ENCODE measurements at places on chromosomes 3 and 15.

DNA sequence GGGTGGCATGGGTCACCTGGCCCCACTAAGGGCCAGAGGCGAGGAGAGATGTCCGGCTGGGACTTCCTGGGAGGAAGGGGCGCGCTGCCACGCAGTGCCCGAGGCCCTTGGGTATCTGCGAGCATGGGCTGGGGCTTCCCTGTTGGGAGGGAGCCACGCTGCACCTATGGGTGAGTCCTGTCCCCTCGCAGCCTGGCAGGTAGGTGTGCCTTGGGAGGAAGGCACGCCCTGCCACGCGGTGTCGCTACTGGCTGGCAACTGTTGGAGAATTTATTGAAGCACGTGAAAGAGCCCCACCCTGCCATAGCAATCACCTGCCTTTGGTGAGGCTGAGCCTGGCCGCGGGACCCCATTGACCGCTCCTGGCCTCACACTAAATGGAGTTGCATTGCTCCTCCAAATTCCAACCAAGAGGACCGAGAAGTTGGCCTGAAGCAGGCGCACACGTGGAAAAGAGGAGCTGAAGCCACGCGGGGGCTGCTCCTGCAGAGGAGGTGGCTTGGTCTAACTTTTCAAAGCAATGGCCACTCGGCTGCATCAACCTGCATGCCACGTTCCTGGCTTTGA is 134.2 kb downstream of the TJP1 start:
- DNase-seq = no peak

GRCh38 chr3:147426931-147427330 is 17.8 kb downstream of the ZIC1 start:
- no peak for DNase-seq

DNA sequence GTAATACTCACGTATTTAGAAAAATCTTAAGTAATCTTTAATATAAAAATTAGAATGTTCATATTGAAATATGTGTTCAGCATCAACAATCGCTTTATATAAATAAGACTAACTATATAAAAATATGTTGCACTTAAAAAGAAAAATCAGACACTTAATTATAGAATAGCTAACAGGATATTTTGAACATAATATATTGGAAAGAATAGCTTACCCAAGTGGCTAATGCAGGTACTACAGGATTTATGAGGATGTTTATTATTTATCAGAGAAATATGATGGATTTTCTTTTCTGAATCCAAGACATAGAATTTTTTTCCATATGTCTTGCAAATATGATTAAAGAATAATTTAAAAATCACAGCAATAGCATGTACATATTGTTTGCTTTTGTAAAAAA is 567.9 kb upstream of the GBE1 start:
- DNase-seq = no peak

DNA sequence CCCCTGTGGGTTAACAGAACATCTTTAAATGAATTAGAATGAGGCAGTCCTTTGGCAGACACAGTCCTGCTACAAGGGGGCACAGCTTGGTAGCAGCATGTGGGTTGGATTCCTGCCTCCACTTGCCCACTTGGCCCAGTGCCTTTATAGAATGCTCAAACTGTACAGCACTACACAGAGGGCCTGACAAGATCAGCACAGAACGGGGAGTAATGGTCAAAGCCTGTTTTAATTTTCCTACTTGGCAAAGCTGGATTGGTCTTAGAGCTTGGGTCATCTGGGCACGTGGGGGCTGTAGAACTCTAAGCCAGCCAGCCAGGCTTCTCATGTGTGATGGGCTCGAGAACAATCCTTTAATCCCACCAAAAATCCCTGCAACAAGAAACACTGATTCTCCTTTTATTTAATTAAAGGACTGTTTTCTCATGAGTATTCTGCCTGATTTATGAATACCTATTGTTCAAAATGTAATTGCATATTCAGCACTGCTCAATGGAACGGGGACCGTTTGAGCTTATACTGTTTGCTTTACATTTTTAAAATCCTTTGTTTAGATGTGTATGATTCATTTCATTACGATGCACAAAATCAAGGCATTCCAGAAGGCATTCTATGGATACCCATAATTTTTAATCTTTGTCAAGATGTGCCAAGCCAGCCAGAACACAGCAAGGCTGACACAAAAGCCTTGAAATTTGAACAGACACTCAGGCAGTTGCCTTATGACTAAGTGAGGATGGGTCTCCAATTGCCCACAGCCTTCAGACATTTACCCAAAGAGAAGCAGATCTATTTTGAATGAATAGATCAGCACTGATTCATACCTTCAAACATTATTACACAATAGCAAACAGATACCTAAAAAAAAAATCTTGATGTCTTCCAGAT is 249.3 kb upstream of the TGFBR2 start:
- DNase-seq = no peak

- DNase-seq = no peak
These were observed 42.0 kb downstream of the WWTR1 start for GRCh38 chr3:149615731-149616221.

- DNase-seq = no peak
These were observed 82.1 kb downstream of the LRRC28 start for GRCh38 chr15:99333413-99333812.

DNA sequence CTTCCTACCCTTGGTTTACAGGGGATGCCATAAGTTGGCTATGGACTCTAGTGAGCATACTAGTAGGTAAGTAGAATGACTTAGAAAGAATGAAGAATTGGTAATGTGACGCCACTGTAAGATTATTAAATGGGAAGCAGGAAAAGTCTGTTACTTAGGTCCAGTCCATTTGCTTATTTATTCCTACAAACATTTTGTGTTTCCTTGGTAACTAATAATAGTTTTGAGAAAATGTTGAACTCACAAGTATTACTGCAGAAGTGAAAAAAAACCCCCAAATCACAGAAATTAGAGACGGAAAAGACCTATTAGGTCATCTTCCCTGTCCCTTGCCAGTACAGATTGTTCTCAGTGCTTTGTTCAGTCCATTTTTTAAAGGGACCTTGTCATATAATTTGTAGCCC is 63.5 kb downstream of the CMSS1 start:
- DNase-seq = no peak

GRCh38 chr3:63192248-63192647 is 85.9 kb upstream of the SYNPR start:
- no peak for DNase-seq

DNA sequence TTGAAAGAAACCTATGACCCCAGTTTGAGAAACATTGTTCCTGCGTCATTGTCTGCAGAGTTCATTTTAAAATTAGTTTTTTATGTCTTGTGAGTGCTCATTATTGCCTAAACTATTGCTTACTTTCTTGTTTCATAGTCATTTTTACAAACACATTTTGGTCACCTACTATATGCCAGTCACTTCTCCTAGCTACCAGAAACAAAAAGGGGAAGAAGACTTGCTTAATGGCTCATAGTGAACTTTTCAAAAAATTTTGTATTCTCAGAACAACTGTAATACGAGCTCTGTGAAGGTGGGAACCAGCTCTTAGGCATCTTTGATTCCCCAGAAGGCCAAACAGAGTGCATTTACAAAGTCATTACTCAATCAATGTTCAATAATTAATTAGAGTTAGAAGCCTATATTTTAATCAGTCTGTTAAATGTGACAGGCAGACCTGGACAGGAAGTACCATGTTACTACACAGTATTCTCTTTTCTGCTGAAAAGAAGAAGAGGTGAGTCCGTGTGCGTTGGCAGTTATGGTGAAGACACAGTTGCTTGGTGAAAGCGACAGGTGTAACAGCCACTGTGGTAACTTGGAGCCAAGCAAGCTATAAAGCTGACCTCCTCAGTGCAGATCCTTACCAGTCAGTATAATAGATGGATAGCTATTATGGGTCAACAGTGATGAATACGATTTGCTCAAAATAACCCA is 46.6 kb downstream of the DPPA2 start:
- no peak for DNase-seq

DNA sequence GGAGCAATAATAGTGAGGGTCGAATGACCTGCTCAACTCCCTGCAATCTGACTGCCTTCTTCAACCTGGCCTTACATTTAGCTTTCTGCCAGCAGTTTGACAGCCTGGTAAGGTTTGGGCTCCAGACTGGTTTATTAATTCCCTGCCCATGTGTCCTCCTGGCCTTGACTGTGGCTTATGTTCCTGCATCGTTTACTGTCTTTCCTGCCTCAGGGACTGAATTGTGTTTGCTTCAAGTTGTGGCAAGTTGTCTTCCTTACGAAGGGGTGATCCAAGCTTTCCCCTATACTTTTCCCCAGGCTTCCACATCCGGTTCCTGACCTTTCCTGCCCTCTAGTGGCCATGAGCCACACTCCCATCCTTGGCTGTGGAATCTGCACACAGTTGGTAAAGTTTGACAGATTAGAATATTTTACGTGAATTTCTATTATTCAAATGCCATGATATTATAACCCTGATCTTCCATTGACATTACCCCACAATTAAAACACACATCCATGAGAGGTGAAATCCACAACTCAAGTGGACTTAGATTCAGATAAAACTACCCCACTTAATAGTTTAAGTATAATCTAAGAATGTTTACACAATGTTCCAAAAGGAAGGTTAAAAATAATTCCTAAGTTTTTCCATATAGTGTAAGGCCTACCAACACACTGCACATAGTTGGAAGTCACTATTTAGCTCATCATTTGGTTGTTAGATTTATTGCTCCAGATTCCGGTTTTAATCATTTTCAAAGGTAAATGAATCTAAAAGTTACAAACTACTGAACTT is 95.7 kb downstream of the NEDD4 start:
- DNase-seq = peak; percentile 39

DNA sequence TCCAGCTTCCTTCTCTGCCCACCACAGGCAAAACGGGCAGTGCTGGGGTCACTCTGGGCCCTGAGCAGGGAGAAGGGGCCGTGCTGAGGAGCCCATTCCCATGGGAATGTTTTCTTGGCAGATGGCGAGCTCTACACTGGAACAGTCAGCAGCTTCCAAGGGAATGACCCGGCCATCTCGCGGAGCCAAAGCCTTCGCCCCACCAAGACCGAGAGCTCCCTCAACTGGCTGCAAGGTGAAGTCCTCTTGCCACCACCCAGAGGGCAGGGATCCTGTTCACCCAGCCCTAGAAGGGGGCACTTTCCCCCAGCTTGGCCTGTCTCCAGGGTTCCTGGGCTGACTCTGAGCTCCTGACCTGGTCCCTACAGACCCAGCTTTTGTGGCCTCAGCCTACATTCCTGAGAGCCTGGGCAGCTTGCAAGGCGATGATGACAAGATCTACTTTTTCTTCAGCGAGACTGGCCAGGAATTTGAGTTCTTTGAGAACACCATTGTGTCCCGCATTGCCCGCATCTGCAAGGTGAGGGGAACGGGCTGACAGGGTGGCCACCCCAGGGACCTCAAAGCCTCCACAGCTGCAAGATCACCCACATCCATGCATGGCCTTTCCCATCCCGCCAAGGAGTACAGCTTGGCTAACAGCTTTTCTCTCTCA is 12.4 kb downstream of the CIB1 start:
- DNase-seq = peak; percentile 93

DNA sequence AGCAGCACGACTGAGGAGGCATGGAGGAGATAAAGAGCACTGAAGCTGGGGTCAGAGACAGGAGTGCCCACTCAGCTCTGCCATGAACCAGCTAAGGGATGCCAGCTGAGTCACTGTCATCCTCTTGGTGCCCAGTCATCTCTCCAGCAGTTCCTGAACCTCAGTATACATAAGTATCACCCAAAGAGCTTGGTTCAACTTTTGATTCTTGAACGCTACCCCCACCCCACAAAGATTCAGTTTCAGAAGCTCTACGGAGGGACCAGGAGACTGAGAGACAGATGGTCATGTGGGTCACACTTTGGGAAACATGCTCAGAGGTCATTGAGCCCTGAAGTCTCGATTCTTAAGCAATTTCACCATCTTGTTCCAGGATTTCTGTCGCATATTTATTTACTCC is 108.4 kb downstream of the ALDH1A2 start:
- DNase-seq = no peak

GRCh38 chr3:182238126-182238525 is 526.4 kb downstream of the SOX2 start:
- no peak for DNase-seq

- DNase-seq = no peak
These were observed 108.5 kb downstream of the FILIP1L start for GRCh38 chr3:100005665-100006393.

DNA sequence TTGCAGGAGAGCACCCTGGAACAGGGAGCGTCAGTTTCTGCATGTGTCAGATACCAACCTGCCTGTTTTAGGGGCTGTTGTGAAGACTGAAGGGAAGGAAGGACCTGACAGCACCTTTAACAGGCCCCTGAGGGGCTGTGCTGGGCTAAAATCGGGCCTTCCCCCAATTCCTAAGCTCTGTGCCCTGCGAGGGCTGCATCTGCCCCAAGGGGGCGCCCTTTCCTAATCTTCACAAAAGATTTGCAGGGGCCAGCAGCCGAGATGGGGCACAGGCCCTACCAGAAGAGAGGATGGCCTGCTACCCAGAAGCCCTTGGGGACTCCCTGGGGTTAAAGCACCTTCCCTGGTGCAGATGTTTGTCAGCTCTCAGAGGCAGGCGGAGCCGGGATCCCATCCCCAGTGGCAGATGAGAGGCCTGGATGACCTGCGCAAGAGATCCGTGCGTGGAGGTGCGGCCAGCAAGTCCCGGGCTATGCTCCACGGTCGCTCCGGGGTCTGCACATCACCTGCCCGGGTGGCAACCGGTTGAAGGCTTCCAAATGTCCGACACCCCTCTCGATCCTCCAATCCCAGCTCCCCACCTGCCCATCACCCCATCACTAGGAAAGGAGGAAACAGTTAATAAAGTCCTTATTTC is 53.6 kb downstream of the RHCG start:
- DNase-seq = peak; percentile 79

DNA sequence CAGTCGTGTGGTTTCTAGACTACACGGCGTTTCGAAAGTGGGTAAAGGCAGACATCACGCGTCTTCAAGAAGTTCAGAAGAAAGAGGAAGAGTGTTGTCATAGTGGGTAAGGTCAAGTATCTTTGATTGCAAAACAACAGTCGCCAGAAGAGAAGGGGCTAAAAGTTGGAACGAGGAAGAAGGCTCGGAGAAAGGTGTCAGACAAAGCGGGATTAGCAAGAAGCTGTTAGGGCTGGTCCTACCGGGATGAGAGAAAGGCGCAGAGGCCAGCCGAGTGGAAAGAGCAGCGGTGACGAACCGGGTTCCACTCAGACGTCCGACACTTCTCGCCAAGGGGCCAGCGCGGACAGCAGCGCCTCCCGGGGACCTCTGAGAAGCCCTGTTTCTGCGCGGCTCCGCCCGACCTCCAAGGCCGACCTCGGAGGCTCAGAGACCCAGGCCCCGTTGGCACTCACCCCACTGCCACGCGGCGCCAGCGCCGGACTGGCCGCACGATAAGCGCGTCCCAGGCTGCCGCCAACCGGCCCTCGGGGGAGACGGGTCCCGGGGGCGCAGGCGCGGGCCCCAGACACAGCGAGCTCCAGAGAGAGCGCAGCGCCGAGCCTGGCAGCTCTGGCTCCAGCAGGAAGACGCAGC is 436 bp downstream of the ADPGK start:
- no peak for DNase-seq

GRCh38 chr3:169082076-169082475 is 581.4 kb downstream of the MECOM start:
- DNase-seq = no peak

DNA sequence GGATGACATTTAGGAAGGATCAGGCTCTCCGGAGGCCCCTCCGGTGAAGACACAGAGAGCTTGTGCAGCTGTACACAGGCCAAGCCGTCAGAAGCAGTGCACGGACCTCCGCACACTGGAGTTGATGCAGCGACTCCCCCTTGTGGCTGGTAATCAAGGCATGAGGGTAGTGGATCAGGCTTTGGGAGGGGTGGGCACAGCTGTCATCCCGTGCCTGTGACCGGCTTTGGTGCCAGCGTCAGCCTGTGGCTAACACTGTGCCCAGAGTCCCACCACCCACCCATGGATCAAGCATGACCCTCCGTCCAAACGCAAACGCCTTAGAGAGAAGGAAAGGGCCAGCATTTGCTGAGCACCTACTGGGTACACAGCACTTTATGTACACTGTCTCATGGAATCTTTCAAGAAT is 8.2 kb upstream of the GRIP2 start:
- peak; percentile 85 for DNase-seq

- no peak for DNase-seq
These were observed 78.8 kb downstream of the AAGAB start for GRCh38 chr15:67175643-67176071.

Data from D721Med (cell line).